Stimulated activated CD4-positive, alpha-beta T cell treated with anti-CD3 and anti-CD28 coated beads, Interleukin-15, amount 100 ng/mL, for 1 hour (primary cell): ENCODE measurements at places on chromosomes 2 and 18.

DNA sequence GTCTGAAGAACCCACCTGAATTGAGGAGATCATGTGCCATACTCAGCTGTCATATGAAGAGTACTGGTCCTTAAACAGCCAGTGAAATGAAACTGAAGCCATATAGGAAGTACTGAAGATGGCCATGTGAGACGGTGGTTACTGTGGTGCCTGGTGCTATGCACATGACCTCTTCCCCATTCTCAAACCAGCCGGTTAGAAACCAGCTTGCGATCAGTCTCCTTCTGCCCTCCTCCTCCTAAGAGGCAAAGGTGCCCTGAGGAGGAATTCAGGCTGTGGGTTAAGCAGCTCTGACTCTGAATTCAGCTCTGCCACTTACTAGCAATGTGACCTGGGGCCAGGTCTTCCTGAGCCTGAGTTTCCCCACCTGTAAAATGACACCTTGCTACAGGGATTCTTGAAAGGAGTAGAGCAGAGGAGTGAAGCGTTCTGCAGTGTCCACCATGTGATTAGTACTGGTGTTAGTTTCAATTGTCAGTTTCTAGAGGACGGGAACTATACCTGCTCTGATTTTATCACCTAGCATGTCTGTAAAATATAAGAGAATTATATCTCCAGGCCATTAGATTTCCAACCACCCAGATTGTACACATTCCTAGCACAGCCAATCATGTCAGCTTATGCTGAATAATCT is 5.1 kb downstream of the FECH start:
- no peak for DNase-seq

- DNase-seq = no peak
Observed at GRCh38 chr2:105255979-105256378, 14.4 kb downstream of the GPR45 start.

DNA sequence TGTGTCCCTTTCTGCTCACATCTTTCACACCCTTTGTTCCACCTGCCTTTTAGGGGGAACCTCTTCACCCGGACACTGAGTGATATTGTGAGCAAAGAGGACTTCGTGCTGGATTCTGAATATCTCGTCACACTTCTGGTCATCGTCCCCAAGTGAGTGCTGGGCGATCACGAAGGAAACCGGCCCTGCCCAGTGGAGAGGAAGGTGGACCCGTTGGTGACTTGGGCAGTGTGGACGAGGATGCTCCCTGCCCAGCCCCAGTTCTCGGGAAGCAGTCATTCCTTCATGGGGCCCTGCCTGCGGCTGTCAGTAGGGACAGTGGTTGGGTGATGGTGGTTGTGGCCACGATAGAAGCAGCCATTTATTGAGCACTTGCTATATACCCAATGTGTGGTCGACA is 40.8 kb downstream of the PDIA6 start:
- DNase-seq = no peak

DNA sequence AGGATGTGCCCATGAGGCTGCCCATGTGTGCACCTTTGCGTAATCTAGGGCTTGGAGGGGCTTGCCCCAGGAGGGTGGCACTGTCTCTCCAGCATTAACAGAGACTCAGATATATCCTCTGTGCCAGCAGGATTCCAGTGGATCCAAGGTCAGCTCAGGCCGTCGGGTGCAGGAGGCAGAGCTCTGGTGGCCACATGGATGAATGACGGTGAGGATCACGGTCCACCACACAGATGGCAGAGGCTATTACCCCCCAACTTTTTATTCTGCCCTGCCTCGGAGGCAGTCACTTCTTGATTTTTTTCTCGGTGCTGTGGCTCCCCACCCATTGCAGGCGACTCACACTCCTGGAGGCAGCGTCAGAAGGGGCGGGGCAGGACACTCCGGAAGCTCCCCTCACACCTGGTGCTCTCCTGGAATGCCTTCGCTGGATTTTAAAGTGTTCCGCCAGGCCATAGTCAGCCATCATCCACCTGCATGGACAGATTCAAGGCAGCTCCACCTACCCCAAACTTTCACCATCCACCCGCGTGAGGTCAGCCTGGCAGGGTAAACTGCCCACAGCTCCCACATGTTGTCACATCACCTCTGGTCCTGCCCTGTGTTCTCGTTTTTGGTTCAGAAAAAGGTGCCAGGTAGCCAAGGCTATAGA is 602.9 kb upstream of the RAB6C start:
- DNase-seq = no peak

GRCh38 chr2:235659767-235660322 is 166.0 kb downstream of the AGAP1 start:
- DNase-seq = no peak
